ENCODE measurements at places on chromosomes 1 and 21.

DNA sequence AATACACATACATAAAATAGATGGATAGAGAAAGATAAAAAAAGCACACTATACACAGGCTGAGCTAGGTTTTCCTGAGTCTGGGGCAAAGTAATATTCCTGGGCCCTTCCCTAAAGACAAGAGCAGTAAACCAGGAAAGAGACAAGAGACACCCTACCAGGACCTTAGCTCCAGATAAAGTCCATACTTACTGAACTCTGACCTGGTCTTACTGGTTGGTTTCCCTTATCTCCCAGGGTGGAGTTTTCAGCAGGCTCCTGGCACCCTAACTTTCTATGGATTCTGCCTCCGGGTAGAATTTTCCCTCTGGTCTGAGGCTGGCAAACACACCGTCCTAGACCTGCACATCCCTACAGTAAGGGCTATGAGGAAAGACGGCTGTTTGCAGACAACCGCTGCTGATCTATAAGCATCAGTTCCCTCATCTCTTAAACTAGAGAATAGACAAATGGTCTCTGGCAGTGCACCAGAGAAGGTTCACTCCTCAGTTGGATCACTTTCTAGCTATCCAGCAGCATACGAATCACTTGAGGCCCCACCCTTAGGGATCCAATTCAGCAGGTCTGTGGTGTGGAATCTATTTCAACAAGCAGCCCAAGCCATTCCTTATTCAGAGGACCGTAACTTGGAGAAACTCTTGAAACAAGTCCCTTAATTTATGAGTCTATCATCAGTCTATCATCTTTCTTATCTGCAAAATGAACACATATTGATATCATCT lies 52.0 kb downstream of the ARHGEF11 start:
- DNase-seq = no peak

DNA sequence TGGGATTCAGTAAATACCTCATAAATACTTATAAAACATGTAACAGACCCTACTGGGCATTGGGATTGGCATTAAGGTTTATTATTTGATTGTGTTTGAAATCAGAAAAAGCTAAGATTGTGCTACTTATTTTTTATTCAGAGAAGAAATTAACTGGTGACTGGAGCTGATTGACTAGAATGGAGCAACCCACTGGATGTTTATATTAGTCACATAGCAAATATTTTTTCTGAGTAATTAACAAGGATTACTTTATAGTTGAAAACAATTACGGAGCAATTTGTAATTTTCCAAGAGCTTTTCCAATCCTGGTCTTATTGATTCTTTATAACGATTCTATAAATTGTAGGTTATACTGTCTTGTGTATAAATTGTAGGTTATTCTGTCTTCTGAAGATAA lies 208.7 kb downstream of the HLX start:
- no peak for DNase-seq

- DNase-seq = no peak
These were observed 27.0 kb downstream of the TNN start for GRCh38 chr1:175094626-175095025.

DNA sequence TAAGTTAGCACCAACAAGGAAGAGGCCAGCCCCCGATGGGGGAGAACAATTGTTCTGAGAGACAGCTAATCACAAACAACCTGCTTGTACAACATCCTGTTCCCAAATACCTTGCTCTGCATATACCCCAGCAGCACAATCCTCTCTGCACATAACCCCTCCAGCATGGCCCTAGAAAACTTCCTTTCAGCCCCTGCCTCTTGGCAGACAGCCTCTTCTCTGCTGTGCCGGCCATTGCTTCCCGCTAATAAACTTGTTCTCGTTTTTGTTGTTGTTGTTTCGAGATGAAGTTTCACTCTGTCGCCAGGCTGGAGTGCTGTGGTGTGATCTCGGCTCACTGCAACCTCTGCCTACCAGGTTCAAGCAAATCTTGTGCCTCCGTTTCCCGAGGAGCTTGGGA lies 392.7 kb downstream of the SMYD3 start:
- no peak for DNase-seq

- DNase-seq = no peak
These were observed 73.0 kb upstream of the LAPTM5 start for GRCh38 chr1:30830537-30830936.

DNA sequence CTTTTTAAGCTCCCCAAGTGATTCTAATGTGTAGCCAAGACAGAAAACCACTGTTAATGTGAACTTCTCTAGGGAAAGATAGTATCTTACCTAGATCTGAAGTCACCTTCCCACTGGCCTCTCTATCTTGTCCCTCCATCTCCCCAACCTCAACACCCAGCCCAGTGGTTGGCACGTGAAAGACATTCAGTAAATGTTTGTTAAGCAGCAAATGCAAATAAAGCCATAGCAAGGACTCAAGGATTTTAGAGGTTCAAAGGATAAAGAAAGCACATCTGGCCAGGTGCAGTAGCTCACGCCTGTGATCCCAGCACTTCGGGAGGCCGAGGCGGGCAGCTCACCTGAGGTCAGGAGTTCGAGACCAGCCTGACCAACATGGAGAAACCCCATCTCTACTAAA lies 9.8 kb downstream of the CLCC1 start:
- DNase-seq = no peak

- DNase-seq = no peak
These were observed 16.5 kb downstream of the SLC2A7 start for GRCh38 chr1:9009438-9010370.

DNA sequence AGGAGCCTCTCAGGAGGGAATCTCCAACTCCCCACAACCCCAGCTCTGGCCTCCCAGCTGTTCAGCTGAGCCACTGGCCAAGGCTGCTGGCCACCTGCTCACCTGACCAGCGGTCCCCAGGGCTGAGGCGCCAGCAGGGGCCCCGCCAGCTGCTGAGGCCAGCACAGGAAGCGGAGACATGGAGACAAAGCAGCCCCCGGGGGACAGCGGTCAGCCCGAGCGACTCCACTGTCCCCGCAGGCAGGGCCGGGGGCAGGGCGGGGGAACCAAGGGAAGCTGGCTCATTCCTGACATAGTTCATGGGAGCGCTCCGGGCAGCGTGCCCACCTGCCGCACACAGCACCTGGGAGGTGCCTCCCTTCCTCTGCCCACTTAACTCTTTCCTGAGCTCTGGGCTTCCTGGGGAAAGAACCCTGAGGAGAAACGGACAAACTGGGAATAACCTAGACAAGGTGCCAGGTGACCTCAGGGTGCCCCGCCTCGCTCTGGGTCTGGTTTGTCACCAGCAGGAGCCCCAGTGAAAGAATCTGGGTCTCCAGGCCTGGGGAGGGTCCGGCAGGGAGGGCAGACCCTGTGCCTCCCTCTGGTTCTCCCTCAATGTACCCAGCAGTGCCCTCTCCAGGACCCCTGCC lies 10.7 kb downstream of the EPHA2 start:
- DNase-seq = peak; percentile 43

GRCh38 chr1:94790670-94791069 lies 29.5 kb upstream of the SLC44A3 start:
- DNase-seq = no peak

GRCh38 chr1:159239551-159240220 lies 35.0 kb downstream of the ACKR1 start:
- no peak for DNase-seq

- DNase-seq = no peak
These were observed 102.1 kb upstream of the NBPF4 start for GRCh38 chr1:108345776-108346531.

DNA sequence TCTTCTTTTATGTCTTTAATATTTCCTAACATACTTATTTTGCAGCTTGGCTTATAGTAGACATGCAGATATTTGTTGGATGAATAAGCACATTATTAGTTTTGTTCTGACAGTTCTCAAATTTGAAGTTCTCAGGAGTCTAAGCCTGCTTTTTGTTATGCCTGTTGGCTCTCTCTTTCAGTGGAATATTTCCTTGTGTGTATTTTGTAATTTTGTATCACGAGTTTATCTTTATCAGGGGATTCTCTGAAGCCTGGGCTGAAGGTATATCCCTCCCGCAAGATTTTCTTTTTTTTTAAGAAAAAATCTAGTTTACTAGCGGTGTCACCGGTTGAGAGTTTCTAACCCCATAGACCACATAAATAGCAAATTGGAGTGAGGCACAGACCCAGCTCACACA lies 105.9 kb downstream of the RGL1 start:
- no peak for DNase-seq

DNA sequence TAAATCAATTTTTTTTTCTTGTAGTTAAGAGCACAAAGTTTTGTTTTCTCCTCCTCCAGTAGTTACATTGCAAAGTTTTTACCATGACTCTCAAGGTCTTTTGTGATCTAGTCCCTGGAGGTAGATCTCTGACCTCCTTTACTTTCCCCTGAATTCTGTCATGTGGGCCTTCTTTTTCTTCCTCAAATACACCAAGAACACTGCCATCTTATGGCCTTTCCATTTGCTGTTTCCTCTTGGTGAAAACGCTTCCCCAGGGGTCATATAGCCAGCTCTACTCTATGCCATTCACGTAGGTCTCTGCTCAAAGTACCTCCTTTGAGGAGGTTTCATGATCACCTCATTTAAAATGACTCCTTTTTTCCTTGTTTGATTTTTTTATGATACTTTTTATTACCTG lies 2.7 kb downstream of the DDX20 start:
- no peak for DNase-seq

GRCh38 chr1:189654906-189655305 lies 822.8 kb downstream of the BRINP3 start:
- no peak for DNase-seq

- DNase-seq = no peak
These were observed 2.0 kb upstream of the RCSD1 start for GRCh38 chr1:167627865-167628641.

- no peak for DNase-seq
These were observed 207.6 kb upstream of the TMEM51 start for GRCh38 chr1:14946011-14946359.

DNA sequence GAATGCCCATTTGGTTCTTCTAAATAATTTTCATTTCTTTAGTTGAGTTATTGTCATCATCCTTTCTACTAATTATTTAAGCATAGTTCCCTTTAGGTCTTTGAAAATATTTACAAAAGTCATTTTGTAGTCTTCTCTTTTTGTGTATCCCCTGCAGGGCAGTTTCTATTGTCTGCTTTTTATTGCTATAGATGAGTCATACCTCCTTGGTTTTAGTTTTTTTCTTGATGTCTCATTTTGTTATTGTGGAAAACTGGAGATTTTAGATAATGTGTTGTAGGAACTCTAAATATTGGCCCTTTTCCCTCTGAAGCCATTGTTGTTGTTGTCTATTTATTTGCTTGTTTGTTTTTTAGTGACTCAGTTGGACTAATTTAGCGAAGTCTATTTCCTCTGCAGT lies 387.9 kb downstream of the NUF2 start:
- no peak for DNase-seq

DNA sequence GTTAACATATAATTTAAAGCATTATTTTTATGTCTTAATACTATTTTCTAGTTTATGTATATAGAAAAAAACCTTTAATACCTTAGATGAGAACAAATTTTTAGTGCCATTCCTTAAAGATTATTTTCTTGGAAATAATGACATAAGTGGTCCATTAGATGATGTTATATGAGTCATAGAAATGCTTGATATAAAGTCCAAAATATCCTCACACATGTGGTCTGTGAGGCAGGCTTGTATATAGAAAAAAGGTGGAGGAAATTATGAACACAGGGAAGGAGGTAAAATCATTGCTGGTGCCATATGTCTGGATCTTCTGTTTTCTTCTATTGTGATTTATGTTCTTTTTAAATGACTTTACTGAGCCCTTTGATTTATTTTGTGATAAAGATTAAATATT lies 79.3 kb downstream of the MAP3K7CL start:
- DNase-seq = no peak

DNA sequence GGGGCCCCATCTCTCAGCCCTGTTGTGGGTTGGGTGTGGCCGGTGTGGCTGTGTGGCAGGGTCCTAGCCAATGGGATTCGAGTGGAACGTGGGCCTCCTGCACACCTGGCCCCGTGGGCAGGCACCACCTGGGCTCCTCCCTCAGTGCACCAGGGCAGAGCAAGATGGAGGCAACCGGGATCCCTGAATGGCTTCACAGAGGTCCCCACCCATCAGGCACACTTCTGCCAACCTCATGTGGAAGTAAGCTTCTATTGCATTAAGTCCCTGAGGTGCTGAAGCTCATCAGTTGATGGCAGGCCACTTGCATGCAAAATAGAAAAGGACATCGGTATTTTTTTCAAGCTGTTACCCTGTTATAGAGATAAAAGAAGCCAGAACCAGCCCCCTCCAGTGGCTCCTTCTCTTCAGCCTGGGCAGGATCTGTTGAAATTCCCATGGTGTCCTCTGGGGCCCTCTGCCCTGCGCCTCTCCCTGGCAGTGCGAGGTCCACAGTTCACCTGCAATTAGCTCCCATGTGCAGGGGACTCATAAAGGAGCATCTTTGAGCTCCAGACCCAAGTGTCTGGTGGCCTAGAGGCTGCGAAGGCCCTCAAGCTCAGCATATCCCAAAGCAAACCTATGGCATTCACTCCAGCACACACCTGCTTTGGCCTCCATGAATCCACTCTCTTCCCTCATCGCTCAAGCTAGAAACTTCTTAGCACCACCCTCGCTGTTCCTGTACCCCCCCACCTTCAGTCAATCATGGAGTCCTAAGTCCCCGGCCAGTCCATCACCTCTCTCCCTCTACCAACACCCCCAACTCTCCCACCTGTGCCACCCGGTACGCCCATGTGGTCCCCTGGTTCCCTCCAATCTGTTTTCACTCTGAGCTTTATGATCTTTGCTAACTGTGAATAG lies 2.1 kb upstream of the SLC45A1 start:
- DNase-seq = no peak

GRCh38 chr1:104028416-104029035 lies 278.8 kb downstream of the AMY1C start:
- DNase-seq = no peak

DNA sequence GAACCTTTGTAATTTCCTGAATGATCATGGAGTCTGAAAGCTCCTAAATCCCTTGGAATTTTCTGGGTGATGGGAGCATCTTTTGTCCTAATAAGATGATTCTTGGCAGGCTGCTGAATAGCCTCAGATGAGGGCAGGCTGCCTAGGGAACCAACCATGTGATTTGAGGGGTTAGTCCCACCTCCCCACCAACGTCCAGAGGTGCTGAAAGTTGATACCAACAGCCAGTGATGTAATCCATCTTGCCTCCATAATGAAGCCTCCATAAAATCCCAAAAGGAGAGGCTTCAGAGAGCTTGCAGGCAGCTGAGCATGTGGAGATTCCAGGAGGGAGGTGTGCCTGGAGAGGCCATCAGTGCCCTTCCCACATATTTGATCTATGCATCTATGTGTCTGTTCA lies 43.7 kb downstream of the GTF2B start:
- DNase-seq = no peak

DNA sequence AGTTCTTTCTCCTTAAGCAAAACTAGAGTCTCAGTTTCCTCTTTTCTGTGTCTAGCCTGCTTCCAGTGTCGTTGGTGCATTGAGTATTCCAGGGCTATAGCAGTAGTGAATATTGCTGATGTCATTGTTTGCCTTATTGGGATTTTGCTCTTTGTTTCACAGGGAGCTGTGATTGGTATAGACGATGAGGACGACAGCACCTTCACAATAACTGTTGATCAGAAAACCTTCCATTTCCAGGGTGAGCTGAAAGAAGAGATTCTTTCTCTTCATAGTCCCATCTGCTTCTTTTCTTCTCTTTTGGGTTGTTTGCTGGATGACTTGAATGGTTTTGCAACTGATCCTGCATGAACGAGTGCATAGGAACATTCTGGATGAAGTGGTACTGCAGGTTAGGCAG lies 52.4 kb downstream of the OSBPL9 start:
- no peak for DNase-seq

- no peak for DNase-seq
These were observed 14.0 kb downstream of the COL16A1 start for GRCh38 chr1:31689854-31690253.
